ENCODE measurements at places on chromosomes 3 and 15.

- DNase-seq = no peak
Measured at GRCh38 chr3:140441006-140441405, 236.9 kb upstream of the TRIM42 start.

- DNase-seq = no peak
Measured at GRCh38 chr3:49454898-49455681, 15.0 kb upstream of the DAG1 start.

DNA sequence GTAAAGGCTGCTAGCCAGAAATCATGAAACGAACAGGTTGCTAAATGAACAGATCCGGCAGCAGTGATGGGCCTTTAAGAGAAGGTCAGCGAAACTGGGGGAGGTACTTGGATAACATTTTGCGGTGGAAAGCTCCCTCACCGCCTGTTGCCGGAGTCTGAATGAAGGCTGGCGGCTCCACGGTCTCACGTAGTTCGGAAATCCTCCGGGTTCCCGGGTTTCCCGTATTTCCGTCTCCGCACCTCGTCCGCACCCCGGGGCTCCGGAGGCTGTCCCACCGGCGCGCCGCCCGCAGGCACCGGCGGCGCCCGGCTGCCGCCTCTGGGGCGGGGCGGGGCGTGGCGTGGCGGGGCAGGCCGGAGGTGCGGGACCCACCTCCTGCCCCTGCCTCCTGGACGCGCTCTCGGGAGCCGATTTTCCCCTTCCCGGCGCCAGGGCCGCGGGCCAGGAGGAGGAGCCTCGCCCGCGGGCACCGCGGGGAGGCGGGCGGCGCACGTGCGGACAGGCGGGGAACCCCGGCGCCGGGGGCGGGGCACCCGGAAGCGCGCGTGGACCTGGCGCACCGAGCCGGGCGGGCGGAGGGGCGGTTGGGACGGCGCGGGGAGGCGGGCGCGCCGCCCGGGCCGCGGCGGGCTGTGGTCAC lies at the start of gene ZDHHC23:
Gene ZDHHC23 (plus strand): TSS at position 642 of the 643 bp plus-strand sequence. CDS start 790 bp downstream, outside the sequence.
- peak; percentile 38 for DNase-seq

GRCh38 chr15:38220606-38221273 lies 31.9 kb upstream of the SPRED1 start:
- no peak for DNase-seq

GRCh38 chr3:38257583-38257982 lies 8.0 kb upstream of the SLC22A13 start:
- DNase-seq = no peak

DNA sequence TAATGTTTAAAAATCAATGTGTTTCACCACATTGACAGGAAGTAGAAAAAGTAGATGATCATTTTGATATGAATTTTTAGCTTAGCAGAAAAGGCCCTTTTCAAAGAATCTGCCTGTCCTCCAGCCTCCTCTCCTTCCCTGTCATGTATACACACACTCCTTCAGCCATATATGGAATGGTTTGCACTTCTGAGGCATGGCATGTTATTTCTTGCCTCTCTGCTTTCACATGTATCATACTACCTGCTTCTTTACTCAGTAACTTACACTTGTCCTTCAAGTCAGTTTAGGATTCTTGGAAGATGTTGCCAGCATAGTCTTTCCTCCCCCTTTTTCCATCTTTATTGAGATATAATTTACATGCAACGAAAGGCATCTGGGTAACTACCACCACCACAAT lies 79.0 kb downstream of the REC114 start:
- no peak for DNase-seq

DNA sequence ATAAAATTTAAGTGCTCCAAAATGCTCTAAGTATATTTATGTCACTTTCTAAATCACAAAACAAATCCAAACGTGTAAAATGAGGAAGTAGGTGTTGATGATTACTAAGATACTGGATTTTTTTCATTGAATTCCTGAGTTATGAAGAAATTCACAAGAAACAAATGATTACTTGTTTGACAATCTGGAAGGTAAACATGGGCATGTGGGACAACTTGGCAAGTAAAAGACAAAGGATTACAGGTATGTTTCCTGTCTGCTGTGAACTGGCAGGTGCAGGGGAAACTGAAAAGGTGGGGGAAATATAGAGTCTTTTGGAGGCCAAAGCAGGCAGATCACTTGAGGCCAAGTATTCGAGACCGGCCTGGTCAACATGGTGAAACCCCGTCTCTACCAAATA lies 252.7 kb upstream of the AZI2 start:
- no peak for DNase-seq

- no peak for DNase-seq
Measured at GRCh38 chr3:66154444-66154861, 66.3 kb upstream of the SLC25A26 start.

DNA sequence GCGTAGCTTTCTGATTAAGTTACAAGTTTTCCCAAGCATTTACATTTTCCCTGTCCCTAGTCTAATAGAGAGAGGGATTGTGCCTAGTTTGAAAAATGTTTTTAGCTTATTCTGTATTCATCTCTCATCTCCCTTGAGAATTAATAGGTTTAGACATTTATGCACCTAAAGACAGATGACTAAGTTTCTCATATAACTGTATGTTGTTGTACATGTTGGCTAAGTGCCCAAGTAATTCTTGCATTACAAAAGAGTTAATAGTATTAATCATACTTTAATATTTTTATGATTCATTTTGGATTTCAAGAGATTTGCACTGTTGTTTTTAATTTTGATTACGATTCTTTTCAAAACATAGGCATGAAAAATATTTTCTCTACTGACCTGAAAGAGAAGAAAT lies 109.0 kb upstream of the TBL1XR1 start:
- DNase-seq = no peak

GRCh38 chr3:72058493-72059081 lies 273.6 kb upstream of the PROK2 start:
- no peak for DNase-seq

DNA sequence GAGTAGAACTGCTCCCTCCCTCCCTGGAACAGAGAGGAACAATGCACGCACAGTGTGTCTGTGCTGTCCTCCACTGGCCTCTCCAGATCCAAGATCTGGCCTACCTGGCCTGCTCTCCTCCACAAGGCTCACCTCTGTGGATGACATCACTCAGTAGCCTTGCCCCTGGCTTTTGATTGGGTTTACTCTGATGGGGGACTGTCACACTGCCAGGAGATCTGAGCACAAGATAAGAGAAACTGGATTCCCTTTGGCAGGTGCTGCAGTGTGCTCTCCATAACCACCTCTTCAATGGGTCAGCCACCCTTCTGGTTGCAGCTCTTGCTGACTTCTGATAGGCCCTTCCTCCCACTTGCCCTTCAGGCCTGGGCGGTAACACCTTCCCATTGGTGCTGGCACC lies 22.6 kb upstream of the ANO10 start:
- DNase-seq = no peak

DNA sequence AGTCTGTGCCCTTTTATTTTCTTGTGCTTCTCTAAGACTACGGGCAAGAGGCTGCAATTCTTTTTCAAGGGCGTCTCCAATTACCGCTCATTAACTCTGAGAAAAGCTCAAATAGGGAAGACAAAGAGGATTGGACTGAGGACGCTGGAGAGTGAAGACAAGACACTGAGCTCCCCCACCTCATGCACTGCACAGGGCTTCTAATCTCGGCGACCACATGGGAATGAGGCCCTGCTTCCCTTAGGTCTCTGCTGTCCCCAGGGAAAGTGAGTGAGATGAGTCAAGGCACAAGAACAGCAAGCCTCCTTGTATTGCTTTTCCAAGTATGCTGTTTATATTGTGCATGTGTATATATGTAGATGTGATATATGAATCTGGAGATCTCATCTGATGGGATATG lies 392.2 kb upstream of the CFAP20DC start:
- DNase-seq = no peak

DNA sequence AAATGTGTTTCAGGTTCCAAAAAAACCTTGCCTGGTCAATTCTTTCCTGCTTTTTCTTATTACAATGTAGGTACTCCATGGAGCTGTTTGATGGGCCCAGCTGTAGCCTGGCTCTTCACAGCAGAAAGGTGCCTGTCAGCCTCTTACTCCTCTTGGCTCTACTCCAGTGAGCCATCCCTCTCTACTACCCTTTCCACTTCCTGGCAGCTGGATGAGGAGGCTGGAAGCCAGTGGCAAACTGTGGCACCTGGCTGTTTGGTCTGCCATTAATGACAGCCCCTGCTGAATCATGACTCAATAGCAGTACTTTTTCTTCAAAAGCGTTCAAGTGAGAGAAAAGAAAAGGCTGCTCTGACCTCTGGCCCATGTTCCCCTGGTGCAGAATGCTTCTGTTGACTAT lies 618.1 kb downstream of the PYDC2 start:
- DNase-seq = no peak

- DNase-seq = no peak
Measured at GRCh38 chr3:21670386-21670785, 80.6 kb downstream of the ZNF385D start.

DNA sequence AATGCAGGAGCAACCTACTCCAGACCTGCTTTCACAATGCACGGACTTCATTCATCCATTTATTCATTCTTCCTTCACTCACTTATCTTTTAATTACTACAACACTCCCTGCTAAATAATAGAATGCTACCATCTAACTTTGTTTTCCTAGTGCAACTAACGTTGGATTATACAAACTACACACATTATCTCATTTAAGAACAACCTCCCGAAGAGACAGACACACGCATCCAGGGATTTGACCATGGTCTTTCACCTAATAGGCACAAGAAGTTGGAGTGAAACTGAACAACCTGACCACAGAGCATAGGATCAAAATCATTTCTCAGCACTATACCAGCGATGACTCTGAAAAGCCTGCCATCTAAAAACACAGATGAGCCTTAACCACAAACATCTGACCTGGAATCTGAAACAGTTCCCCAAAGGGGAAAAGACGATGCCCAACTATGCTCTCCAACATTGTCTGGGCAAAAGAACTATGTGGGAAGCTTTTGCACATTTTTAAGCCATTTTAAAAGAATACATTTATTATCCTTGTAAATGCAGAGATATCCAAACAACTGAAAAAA lies 21.0 kb downstream of the ZNF385D start:
- DNase-seq = no peak

- no peak for DNase-seq
Measured at GRCh38 chr3:108887121-108887520, 64.5 kb downstream of the TRAT1 start.

DNA sequence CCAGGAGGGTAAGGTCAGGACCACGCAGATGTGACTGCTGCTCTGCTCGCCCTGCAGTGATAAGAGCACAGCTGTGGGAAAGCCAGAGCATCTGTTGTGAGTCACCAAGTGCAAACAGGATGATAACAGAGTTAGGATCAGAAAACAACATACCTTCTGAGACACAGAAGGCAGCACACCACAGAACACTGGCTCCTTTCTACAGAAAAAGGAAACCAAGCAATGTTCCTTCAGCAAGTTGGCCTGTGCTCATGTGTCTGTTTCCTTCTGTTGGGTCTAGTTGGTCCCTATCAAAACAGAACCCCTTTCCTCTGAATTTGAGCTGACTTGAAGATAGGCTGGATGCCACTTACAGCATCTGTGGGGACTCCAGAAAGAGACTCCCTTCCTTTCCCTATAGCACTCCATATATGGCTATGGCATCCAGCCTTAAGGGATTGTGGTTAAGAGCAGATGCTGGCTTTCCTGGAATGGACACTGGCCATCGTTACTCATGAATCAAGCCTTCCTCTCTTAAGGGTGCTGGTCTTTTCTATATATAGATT lies 440.7 kb upstream of the THBS1 start:
- DNase-seq = no peak

DNA sequence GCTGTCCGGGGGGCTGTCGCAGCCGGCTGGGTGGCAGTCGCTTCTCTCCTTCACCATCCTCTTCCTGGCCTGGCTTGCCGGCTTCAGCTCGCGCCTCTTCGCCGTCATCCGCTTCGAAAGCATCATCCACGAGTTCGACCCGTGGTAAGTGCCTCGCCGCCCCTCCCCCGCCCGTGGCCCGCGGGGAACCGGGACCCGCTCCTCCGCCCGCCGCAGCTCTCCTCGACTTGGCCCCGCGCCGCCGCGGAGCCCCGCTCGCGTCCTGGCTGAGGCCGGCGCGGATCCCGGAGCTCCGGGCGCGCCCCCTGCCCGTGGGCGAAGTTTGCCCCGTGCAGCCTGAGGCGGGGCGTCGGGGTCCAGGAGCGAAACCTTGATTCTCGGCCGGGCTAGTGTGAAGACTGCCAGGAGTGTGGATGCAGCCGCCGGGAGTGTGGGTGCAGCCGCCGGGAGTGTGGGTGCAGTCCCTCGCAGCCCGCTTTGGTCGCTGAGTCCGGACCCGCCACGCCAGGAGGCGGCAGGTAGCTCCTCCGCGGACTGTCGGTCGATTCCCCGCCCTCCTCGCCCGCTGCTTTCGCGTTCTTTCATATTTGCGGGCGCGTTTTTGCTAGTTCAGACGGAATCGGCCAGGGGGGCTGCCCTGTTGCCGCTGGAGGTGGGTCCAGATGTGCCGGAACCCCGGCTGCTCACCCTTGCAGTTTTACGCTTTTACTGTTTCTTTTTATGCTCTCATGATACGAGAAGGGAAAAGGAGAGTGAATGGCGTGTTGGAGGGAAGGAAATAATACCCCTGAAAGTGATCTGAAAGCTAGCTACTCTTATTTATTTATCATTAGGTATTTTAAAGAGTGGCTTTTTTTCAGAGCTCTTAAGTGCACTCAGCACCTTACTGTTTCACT lies 692 bp downstream of the STT3B start:
- DNase-seq = peak; percentile 23

DNA sequence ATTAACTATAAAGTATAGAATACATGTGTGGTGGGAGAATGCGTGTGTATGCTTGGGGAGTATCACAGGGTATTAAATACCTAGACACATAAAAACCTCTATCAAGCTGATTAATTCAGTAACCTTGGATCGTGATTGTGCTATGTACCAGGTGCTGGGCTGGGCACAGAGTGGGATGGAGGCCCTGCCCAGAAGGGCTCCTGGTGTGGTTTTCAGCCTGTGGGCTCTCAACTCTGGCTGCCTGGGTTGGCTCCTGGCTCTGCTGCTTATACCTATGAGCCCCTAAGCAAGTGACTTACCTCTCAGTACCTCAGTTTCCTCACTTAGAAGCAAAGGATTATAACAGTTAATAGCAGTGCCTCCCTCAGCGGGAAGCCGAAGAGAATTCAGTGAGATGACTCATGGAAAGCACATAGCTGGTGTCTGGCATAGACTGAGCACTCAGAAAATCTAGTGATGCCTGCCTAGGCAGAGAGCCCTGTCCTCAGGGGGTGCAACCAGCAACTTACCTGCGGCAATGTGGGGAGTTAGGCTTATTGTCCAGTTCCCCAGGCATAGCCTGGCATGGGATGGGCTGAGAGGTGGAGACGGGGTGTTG lies 90.6 kb upstream of the MYZAP start:
- DNase-seq = no peak
